ENCODE measurements at places on chromosomes 11 and 22.

DNA sequence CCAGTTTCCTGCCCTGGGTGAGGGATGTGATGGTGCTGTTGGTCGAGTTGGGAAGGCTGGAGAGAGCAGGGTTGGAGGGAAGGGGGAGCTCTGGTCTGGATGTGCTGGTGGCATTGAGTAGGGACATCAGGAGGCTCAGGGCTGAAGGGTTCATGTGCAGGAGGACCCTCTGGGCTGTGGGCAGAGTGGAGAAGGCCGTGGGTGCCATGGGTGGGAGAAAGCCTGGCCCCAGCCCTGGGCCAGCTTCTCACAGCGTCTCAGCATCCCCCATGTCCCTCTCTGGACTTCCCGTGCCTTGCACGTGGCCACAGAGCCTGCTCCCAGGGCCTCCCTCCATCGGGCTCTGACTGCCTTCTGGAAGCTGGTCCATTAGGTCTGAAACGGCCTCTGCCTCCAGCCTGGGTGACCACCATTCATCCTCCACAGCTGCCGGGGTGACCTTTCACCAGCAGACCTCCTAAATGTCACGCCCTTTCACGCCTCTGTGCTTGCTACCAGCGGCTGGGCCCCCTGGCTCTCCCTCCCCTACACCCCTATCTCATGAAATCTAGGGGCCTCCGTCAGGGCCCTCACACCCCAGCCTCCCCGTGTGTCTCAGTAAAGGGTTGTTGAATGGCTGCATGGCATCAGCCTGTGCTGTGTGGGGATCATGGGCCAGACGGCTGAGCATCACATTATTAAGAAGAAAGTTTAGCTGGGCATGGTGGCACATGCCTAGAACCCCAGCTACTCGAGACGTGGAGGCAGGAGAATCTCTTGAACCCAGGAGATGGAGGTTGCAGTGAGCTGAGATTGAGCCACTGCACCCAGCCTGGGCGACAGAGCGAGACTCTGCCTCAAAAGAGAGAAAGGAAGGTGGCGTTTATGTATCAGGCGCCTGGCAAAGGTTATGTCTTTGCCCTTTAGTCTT lies 25.5 kb downstream of the MYO7A start:
- no peak for DNase-seq

- no peak for DNase-seq
Measured at GRCh38 chr11:75189911-75190310, 39.0 kb downstream of the SLCO2B1 start.

DNA sequence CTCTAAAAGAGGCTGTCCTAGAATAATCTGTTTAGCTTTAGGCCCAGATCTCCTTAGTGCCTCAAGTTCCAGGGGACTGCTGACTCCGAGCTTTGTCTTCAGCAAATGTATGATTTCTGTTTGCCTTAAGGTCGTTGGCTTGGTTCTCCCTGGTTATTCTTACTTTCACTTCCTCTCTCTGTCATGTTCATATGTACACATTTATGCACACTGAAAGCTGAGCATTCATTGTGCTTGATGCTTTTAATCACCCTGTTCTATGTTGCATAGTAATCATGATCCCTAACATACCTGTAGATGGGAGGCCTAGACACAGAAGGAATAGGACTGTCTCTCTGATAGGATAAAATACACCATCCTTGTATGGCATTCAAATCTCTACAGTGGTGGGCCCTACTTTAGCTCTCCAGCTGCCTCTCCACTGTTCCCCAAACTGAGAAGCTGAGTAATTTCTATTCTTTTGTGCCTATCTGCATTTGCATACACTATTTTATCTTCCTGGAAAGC lies 7.2 kb downstream of the PPFIBP2 start:
- DNase-seq = no peak

GRCh38 chr22:45290410-45290936 lies 5.7 kb downstream of the UPK3A start:
- no peak for DNase-seq

GRCh38 chr11:83318931-83319330 lies 32.8 kb upstream of the CCDC90B start:
- DNase-seq = no peak

DNA sequence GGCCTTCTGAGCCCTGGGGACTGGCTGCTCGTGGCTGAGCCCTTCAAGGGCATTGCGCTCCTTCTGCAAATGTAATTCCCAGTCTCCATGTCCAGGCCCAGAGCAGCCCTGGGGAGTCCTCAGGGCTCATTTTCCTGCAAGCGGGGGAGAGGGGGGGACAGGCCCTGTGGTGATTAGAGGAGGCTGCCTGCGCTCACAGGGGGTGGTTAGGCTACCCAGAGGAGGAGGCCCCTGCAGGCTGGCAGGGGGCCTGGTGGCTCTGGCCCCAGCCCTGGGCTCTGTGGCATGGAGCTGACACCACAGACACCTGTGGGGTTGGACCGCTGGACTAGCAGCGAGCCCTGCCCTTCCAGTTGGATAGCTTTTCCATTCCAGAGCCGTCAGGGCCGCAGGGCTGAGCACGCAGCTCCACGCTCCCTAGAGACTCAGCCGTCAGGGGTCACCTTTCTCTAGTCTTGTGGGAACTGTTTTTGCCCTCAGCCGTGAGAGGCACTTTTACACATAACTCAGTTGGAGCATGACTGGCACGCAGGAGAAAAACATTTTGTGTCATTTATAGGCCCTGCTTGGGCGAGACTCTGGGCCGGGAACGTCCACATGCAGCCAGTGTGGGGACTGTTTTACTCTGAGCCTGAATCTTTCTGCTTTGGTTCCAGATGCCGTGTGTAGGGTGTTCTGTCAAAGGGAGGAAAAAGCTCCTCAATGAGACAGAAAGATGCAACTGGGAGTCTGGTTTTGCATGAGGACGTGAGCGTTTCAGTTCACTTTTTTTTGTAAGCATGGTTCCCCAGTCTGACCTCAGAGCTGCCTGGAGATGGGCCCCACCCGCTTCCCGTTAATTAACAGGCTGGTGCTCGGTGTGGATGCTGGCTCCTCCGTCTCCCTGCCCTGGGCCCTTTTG lies 58.1 kb downstream of the LRP5 start:
- no peak for DNase-seq

GRCh38 chr11:3010004-3010403 lies 17.9 kb upstream of the NAP1L4 start:
- DNase-seq = no peak

DNA sequence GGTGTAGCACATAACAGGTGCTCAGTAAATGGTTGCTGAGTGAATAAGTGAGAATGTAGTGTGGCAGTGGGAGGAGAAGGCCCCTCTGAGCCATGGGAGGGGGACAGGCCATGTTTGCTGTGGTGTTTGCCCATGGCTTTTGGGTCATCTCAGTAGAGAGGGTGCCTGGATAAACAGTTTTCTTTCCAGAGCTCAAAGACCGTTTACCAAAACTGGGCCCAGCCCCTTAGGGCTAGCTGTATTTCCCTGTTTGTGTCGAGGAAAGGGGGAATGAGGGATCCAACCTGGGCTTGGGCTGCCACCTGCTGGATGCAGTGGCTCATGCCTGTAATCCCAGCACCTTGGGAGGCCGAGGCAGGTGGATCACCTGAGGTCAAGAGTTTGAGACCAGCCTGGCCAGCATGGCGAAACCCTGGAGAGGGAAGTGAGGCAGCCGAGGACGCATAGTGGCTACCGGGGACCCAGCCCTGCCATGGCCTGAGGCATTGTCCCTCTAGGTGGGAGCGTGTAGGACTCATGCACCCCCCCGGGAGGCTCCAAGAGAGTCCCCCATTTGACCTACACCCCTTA lies 8.7 kb upstream of the LTO1 start:
- DNase-seq = no peak

DNA sequence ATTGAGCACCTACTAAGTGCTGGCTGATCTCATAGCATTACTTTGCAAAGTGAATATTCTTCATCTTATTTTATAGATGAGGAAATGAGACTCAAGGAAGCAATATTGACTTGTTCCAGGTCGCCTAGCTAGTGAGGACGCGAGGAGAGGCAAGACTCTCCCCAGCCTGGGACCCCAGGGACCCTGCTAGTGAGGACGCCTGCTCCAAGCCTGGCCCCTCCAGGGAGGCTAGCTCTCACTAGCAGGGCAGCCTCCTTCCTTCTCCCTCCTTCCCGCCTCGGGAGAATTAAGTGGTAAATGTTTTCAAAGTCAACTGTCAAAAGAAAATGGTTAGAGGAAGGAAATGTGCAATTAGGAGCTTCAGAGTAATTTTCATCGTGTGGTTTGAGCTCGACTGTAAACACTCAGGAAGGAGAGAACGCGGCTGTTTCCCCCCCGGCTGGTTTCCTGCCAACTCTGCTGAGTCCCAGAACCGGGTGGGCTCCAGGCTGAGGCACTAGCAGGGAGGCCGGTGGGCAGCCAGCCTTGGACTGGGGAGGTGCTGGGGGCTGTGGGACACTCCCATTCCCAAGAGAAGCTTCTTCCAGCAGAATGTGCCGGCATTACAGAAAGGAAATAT lies 17.9 kb downstream of the MYEOV start:
- no peak for DNase-seq

DNA sequence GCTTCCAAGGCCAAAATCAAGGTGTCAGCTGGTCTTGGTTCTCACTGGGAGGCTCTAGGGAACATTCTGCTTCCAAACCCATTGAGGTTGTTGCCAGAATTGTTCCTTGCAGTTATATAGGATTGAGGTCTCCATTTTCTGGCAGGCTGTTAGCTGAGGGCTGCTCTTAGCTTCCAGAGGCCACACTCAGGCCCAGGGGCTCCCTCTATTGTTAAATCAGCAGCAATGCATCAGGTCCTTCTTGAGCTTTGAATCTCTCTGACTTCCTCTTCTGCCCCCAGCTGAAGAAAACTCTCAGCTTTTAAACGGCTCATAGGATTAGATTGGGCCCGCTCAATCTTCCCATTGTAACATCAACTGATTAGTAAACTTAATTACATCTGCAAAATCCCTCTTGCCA lies 39.3 kb upstream of the BSX start:
- DNase-seq = no peak

DNA sequence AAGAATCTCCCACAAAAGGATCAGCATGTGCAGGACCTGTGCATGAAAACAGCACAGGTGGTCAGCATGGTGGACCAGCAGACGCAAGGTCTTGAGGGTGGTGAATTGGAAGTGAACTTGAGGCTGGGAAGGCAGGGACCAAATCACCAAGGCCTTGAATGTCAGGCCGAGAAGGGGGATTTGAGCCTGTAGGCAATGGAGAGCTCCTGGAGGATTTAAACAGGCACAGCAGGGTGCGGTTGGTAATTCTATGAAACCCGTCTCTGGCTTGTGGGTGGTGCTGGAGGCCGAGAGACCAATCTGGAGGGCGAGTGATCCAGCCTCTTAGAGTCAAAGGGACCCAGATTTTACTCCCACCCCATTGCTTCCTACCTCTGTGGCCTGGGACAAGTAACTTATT lies 2.4 kb downstream of the TSKU start:
- no peak for DNase-seq

Measured in stimulated activated CD4-positive, alpha-beta T cell treated with anti-CD3 and anti-CD28 coated beads, TNF-alpha, amount 100 ng/mL, for 24 hours (primary cell).